SK-N-DZ (cell line): ENCODE measurements at places on chromosomes 12 and 14.

- no peak for DNase-seq
These were observed 11.9 kb downstream of the SDS start for GRCh38 chr12:113391650-113392337.

DNA sequence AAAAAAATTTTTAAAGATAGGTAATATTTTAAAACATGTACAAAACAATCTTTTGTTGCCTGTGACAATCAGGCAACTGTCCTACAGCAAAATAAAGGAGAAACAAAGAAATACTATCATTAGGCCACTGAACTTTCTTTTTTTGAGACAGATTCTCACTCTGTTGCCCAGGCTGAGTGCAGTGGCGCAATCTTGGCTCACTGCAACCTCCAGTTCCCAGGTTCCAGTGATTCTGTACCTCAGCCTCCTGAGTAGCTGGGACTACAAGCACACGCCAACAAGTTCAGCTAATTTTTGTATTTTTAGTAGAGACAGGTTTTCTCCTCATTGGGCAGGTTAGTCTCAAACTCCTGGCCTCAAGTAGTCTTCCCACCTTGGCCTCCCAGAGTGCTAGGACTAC, 16.6 kb downstream of the RPAP3 start:
- DNase-seq, result no peak

DNA sequence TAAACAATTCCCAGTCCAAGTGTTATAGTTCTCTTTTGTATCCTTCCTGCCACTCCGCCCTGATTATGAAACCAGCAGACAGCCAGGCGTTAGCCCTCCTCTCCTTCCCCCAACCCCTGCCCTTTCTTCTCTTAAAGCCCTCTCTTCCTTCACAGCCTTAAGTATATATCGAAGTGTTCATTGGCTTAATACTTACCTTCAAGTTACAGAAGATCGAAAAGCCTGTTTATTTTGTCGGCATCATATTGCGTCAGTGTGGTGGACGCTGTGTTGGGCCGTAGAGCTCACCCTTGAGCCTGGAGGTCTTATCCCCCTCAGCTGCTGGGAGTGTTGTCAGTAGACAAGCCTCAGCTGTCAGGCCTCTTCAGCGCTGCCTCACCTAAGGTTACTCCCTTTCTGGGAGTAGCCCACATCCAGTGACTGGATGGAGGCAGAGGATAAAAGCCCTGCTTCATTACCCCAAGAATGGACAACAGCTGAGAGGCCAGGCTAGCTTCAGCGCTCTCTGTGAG, 36.2 kb downstream of the CMAS start:
- peak; percentile 24 for DNase-seq

DNA sequence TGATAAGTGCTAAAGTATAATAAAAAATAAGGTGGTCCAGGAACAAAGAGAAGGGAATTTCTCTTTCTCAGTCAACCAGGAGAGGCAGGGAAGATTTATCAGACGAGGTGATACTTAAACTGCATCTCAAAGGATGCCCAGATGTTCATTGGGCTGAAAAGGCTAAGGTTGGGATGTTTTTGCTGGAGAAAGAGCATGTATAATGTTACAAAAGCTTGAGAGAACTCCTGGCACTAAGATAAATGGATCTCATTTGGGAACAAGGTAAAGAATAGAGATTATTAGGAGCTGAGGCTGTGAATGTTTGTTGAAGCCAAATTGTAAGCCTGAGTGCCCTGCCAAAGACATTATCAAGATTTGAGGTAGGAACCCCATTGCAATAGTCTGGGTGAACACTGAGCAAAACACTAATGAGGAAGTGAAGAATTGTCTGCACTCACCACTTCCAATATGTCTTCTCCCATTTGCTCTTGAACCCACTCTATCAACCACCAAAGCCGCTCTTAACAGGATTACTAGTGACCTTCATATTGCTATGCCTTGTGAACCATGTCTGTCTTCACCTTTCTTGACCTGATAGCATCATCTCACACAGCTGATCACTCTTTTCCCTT, 149.0 kb upstream of the ARID2 start:
- no peak for DNase-seq

DNA sequence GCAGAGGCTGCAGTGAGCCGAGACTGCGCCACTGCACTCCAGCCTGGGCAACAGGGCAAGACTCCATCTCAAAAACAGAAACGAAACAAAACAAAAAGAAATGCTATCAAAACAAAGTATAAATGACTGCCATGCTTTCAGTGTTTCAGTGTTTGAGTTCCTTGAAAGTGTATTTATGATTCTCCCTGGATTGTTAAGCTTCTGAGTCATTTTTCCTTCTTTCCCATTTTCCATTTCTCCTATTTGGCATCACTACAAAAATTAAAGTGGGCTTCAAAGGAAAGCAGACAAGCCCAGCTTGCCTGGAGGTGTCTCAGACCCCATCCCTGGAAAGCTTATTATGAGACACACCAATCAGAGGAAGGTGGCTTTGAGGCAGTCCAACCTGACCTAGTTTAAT, 35.1 kb downstream of the NIN start:
- no peak for DNase-seq

DNA sequence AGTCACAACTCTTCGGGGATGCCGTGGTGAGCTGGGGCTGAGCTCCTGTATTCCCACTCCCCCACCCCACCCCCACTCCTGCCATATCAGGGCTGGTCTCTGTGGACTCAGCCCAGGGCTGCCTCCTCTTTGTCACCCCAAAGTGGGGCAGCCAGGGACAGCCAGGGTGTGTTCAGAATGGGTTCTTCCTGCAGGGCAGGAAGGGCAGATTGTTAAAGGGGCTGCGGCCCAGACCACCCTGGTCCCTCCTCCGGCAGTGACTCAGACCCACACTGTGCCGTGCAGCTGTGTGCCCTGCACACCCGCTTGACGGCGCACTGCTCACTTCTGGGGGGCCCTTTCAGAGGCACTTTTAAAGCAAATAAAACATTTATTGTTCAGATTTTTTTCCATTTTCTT, 9.3 kb downstream of the SLC48A1 start:
- no peak for DNase-seq
